ENCODE measurements at places on chromosomes 12 and 14.

- DNase-seq: no peak
Measured at GRCh38 chr14:73466861-73467260, 8.5 kb upstream of the NUMB start.

DNA sequence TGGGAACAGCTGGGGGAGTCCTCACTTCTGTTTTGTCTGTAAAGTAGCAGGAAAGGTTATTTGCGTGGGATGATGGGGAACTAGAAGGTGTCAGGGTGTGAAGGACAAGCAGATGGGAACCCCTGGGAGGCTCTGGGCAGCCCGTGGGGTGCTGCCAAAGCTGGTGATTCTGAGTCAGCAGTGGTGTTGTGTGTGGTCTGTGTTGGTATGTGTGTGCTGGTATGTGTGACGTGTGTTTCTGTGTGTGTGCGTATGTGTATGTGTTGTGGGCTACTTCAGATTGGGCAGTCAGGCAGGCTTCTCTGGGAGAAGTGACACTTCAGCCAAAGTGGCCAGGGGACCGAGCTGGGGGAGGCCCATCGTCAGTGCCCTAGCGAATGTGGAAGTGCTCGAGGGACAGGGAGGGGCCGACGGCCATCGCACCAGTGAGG is 15.3 kb upstream of the BDKRB2 start:
- no peak for DNase-seq

DNA sequence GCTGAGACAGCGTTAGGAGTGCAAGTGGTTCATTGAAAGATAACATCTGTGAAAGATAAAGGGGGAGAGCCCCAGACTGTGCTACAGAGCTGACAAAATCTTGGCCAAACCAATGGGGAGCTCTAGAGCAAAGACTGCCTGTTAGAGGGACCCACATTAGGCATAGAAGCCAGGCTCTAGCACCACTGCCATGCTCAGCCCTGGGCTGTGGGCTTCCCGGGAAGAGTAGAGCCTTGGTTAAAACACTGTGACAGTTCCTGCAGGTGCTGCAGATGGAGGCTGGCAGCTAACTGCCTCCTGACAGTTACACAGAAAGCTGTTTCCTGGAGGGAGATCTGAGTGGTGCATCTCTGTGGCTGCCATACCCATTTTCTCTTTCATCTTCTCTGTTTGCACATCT is 23.0 kb downstream of the TSHR start:
- DNase-seq: no peak

- no peak for DNase-seq
Measured at GRCh38 chr12:95325501-95325900, 107.9 kb downstream of the VEZT start.

GRCh38 chr12:47742253-47742825 is 16.3 kb downstream of the RAPGEF3 start:
- DNase-seq: no peak

DNA sequence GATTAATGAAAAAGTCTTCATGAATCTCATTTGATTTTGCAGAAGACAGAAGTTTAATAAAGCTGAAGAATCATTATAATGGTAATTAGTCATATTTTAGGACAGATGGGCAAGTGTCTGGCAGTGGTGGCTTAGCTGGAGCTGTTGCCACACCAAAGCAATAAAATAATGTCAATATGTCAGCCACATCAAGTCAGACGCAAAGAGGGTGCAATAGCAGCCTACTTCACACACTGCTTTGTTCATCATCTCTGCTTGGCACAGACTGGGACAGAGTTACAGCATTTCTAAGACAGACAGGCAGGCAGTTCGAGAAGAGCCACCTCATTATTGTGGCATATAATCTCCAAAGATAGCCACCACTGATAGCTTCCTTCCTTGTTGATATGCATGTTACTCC is 16.9 kb upstream of the KRR1 start:
- peak; percentile 9 for DNase-seq

GRCh38 chr14:95527387-95528002 is 7.4 kb upstream of the GLRX5 start:
- no peak for DNase-seq

GRCh38 chr14:48560421-48560820 is 885.0 kb upstream of the MDGA2 start:
- no peak for DNase-seq

- DNase-seq: peak; percentile 65
Measured at GRCh38 chr12:77685112-77685511, 145.6 kb upstream of the NAV3 start.

GRCh38 chr12:111557271-111558106 is 41.6 kb downstream of the ATXN2 start:
- DNase-seq: no peak

- no peak for DNase-seq
Measured at GRCh38 chr12:5452569-5452968, 20.7 kb downstream of the NTF3 start.

DNA sequence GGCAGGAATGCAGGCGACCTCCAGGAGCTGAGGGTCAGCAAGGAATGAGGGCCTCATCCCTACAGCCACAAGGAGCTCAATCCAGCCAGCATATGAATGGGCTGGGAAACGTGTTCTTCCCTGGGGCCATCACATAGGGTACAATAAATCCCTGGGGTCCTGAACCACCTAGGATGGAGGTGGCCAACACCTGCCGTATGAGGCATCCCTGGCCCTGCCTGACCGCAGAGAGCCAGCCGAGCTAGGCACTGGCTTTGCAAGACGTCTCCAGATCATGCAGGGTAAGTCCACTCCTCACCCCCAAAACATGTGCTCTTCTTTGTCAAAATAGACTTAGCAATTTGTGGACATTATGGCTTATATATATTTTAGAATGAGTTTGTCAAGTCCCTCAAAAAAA is 303.7 kb upstream of the DIO3 start:
- DNase-seq: no peak

DNA sequence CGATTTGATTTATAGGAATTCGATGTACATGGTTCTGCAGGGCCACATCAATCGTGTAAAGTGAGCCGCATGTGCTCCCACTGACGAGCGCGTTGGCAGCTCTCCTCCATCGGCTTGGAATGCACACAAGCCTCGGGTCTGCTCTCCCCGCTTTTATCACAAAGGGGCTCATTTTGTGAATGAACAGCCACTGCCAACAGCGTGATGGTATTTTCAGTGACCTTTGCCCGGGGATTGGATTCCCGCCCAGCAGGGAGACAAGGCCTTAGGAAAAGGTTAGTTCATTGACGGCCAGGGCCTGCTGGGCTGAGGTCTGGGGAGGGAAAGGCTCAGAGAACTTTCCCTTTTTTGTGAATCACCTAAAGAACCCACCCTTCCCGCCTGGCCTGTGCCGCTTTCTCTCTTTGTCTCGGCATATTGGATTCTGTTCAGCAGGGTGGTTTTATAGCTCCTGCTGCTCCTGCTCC is 232.1 kb downstream of the MSRB3 start:
- peak; percentile 81 for DNase-seq

- DNase-seq: no peak
Measured at GRCh38 chr12:22215467-22216253, 118.8 kb downstream of the ST8SIA1 start.

DNA sequence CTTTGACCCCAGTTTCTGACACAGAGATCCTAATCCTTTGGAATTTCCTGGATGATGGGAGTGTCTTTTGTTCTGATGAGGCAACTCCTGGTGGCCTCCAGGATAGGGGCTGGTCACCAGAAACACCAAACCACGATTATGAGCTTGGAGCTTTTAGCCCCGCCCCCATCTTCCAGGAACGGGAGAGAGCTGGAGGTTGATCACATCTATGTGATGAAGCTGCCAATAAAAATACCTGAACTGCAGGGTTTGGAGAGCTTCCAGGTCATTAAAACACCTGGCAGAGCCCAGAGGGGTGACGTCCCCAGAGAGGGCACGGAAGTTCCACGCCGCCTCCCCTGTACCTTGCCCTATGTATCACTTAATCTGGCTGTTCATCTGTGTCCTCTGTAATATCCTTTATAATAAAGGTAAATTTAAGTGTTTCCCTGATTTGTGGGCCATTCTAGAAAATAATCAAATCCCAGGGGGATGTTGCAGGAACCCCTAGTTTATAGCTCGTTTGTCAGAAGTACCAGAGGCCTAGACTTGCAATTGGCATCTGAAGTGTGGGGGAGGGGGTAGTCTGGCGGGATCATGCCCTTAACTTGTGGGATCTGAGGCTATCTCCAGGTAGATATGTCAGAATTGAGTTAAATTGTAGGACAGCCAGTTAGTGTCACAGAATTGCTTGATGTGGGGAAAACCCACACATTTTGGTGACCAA is 21.2 kb downstream of the APPL2 start:
- no peak for DNase-seq

DNA sequence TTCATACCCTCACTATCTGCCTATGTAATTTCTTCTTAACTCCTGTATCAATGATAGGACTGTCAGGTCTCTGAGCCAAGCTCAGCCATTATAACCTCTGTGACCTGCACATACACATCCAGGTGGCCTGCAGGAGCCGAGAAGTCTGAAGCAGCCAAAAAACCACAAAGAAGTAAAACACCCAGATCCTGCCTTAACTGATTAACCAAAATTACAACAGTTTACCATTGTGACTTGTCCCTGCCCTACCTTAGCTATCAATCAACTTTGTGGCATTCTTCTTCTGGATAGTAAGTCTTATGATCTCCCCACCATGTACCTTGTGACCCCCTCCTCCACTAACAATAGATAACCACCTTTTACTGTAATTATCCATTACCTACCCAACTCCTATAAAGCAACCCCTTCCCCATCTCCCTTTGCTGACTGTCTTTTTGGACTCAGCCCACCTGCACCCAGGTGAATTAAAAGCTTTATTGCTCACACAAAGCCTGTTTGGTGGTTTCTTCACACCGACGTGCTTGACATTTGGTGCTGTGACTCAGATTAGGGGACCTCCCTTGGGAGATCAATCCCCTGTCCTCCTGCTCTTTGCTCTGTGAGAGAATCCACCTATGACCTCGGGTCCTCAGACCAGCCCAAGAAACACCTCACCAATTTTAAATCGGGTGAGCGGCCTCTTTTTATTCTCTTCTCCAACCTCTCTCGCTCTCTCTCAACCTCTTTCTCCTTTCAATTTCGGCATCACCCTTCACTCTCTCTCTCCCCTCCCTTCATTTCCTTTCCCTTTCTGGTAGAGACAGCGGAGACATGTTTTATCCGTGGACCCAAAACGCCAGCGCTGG is 11.5 kb upstream of the LGMN start:
- no peak for DNase-seq

- DNase-seq: peak; percentile 42
Measured at GRCh38 chr12:31369712-31370521, 44.0 kb upstream of the SINHCAF start.

DNA sequence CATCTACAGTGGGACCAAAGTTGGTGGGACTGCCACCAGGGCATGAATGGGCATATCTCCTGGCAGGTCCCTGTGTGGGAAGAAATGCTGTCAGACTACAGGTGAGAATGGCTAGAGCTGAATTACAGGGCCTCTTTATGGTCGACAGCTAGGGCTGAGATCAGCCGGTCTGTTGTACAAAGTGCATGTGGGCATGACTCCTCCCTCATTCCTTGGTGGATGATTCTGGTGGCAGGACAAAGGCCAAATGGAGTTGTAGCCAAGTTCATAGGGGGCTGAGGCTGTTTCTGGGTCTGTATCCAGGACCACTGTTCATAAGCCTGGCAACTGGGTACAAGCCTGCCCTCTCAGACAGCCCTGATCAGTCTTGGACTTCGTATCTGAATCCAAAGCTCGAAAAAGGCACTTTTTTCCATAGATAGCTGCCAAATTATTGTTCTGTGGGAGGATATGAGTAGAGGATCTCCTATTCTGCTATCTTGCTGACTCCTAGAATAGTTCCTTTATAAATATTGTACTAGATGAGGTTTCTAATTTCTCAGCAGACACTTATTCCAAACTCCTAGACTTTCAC is 460.8 kb downstream of the TMEM117 start:
- DNase-seq: no peak

DNA sequence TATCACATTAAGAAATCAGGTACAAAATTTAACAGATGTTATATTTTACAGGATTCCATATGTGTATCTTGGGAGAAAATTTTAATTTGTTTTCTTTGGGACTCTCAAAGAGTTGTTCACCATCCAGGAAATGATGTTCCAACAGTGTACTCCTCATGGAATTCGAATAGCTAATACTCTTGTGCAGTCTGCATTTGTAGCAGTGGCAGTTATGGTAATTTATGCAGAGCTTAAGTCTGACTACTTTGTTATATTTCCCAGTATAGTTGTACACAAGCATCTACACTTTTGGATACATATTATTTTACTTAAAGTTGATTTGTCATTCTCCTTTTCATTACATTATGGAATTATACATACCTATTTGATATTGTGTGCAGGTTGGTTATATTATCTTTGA is 436.7 kb upstream of the FBXO33 start:
- DNase-seq: no peak

GRCh38 chr14:57692671-57693070 is 173.2 kb downstream of the SLC35F4 start:
- DNase-seq: no peak

GRCh38 chr12:22766911-22767420 is 142.0 kb downstream of the ETNK1 start:
- DNase-seq: peak; percentile 6

DNA sequence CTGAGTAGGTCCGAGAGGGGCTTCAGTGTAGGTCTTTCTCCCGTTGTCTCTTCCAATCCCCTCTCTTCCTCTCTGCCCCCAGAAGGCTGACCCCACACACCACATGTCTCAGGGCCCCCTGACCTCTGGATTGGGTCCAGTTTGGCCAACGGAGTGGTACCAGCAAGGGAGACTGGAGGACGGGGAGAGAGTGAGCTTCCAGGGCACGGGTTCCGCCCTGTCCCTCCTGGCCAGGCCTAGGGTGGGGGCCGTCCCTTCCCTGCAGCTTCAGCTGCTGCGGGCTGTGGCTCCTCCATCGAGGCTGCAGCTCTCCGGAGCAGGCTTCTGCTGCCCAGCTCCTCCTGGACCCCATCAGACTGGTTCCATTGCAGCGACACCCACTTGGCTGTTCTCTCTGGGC is 17.4 kb downstream of the FZD10 start:
- DNase-seq: no peak

DNA sequence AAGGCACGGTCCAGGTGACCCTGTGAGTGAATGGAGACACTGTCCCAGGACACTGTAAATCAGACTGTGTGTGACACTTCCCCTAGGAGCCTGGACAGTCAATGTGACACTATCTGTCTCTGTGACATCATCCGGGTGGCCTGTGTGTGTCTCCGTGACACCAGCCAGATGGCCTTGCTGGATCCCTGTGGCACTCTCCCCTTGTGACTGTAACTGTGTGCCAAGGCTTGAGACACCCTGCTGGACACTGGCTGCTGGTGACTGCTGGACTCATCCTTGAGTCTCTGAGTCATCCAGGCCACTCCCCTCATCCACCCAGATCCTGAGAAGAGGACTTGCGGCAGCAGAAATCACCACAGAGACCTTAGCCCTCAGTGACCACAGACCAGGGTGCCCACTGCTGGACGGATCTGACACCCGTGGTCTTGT is 51.6 kb downstream of the MVK start:
- no peak for DNase-seq

Data from retina (tissue), 1 donor.